ENCODE measurements at places on chromosomes 1 and 21.

- no peak for DNase-seq
Measured at GRCh38 chr1:80931178-80931577, 869.6 kb upstream of the ADGRL2 start.

DNA sequence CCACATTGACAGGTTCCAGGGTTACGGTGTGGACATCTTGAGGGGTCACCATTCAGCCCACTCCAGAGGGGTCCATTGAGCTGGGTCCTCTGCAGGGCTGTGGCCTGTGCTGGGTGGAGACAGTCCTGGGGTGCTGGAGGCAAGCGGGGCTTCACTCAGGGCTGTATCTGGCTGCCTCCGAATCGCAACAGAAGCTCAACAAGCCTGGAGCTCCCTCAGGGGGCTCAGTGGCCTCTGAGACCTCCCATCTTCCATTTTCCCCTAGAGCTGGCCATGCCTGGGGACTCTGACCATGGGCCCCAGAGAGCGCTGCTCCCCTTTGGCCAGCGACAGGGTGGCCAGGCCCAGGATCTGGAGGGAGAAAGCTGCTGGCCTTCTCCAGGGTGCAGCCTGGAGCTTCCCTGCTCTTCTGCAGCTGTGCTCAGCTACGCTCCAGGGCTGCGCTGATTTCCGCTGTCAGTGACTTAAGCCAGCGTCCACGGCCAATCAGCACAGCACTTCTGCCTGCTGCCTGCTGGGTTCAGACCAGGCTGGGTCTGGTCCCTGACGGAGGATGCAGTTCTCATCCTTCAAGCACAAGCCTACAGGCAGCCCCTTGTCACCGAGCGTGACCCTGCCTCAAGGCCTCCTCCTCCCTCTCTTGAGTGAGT is 45.0 kb upstream of the ADARB1 start:
- DNase-seq, result no peak

DNA sequence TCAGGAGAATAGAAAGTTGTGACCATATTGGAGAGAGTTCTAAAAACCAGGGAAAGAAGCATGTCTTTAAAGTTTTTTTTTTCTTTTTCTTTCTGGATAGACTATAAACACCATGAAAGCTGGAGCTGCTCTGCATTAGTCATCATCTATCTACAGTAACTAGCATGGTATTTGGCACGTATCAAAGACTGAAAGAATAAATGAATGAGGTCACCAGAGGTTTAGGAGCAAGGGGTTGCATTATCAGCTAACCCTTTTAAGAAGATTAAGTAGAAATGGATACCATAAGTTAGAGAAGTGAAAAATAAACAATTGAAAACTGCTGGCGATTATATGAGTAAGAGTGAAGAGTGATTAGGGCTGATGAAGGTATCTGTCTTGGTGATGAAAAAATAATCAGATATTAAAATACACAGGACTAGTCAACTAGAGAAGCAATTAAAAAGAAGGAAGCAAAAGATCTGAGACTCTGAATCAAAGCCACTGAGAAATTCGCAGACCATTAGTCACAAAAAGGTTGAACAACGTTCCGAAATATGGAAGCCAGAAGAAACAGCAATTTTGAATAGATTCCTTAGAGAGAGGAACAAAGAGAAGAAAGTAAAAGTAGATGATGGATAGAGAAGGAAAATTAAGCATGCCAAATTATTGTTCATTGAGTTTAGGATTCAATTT is 536.4 kb downstream of the DPYD start:
- DNase-seq, result no peak

- DNase-seq, result no peak
Measured at GRCh38 chr1:83769072-83769471, 229.9 kb downstream of the TTLL7 start.

GRCh38 chr21:44986471-44987291 is 46.9 kb downstream of the SLX9 start:
- DNase-seq, result no peak

DNA sequence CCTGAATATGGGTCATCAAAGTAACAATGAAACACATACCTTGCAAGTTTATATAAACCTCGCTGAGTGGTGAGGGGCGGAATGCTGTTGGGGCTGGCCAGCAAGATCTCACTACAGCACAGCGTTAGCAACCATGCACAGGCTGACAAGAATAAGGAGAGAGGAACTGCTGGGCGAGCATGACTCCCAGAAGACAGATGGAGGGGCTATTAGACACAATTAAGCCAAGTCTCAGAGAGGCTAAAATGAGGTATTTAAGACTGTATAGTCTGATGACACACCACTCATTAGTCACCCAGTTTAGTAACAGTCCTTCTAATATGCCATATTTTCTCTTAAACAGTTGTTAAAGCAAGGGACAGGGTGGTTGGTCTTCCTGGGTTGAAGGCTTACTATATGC is 340.2 kb upstream of the NR5A2 start:
- no peak for DNase-seq

Measured in GM12864 (cell line).